ENCODE measurements at places on chromosomes 2 and 18.

- no peak for DNase-seq
Observed at GRCh38 chr2:128988967-128989366, 670.3 kb upstream of the HS6ST1 start.

DNA sequence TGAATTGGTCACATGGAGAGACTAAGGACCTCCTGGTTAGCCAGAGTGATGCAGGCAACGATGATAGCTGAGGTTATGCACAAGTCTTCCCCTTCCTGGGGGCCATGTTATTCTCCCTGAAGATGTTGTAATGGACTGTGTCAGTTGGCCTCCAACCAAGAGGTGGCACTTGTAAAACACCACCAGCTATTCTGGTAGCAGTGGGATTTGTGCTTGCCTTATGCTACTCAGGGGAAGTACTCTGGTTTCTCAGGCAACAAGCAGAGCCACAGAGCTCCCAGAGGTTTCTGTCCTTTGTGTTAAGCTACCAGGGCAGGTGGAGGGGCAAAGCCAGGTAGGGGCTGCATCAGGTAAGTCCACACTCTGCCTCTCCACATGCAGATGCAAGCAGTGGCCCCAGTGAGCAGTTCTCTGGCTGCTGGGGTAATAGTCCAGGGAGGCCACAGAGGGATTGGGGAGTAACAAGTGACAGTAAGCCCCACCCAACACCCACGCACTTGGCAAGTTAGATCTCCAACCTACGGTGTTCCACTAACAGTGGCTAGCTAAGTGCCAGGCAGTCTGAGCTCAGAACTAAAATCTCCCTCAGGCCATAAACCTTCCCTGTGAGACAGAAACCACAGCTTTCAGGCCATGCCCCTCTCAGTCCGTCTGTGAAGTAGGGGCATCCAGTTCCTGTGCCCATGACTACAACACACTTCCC, 99.7 kb downstream of the RND3 start:
- no peak for DNase-seq

DNA sequence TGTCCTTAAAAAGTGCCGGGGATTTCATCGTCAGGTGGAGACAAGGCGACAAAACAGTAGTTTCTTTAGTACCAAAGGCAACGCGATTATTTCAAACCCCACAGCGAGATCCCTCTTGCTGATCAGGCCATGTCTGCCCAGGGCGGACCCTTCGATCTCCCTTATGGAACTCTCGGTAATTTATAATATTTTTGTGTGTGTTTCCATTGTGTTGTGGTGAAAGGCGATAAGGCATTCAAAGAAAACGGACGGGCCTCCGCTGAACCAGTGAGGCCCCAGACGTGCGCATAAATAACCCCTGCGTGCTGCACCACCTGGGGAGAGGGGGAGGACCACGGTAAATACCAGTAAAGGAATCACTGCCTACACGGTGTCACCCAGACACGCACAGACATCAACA, 1.4 kb upstream of the GAD1 start:
- DNase-seq, result no peak

- no peak for DNase-seq
Observed at GRCh38 chr2:238507836-238508235, 81.1 kb downstream of the ASB1 start.

Measured in esophagus squamous epithelium (tissue), 5 donors.